ENCODE measurements at places on chromosomes 6 and 20.

GRCh38 chr20:23151885-23152284 lies 65.8 kb upstream of the CD93 start:
- DNase-seq = no peak

- no peak for DNase-seq
These were observed 2.5 kb upstream of the ACTR5 start for GRCh38 chr20:38745757-38746156.

GRCh38 chr6:41736186-41736733 lies 852 bp upstream of the TFEB start:
- DNase-seq = no peak

GRCh38 chr6:100664274-100665040 lies 199.7 kb upstream of the SIM1 start:
- no peak for DNase-seq

GRCh38 chr6:19478992-19479391 lies 358.2 kb upstream of the ID4 start:
- no peak for DNase-seq

DNA sequence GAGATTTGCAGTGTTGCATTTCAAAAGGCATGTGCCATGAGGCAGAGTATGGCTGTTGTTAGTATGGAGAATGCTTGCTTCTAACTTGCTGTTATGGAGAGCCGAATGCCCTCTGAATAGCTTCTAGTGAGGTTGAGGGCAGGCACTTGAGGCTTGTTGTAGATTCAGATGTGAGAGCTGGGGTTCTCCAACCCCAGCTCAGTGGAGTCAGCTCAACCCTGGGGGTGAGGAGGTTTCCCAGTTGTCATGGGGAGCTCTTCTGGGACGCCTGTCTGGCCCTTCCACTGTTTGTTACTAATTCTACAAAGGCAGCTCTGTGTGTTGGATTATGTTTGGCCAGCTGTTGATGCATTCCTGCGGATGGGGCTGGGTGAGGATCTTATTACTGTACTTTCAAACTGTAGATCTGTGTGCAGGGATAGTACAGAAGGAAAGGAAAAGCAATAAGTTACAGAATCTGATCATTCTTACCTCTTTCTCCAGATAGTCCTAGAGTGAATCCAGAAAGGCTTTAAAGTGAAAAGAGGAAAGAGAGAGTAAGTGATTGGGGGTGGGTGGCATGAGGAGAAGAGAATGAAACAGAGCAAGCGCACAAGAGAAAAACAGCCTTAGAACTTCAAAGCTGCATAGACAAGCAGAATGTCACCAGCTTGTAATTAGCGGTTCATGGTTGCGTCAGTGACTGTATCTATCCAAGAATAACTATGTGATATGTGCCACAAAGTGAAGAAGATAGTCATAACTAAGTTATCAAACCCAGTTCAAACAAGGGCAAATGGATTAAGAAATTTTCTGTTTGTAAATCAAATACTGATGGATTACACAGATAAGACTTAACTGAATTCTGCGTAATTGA lies 148.7 kb downstream of the PRL start:
- DNase-seq = no peak

- DNase-seq = no peak
These were observed 135.0 kb upstream of the SLC35B3 start for GRCh38 chr6:8570256-8570920.

GRCh38 chr6:11497881-11498280 lies 39.7 kb upstream of the TMEM170B start:
- DNase-seq = no peak

DNA sequence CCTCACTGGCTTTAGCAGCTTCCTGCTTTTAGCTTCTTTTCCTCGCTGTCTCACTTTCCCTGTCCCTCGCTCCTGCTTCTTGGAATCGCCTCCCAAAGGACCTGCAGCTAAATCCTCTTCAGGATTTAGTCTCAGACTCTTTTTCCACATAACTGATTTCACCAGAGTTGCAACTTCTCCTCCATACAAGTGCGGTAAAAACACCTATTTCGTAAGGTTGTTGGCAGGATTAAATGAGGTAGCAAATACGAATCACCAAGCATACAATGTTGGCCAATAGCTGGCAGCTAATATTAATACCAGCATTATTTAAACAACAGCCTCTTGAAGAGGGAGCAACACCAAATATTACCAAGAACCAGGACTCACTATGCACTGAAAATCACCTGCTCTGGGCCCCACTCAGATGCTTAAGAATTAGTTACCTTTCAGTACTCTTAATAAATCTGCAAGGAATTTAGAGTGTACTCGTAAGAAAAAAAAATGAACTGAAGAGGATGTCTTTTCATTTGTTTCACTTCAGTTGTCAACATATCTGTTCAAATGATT lies 123.0 kb downstream of the DTNBP1 start:
- DNase-seq = no peak

- DNase-seq = no peak
These were observed 36.4 kb downstream of the RIPOR3 start for GRCh38 chr20:50654904-50655303.

DNA sequence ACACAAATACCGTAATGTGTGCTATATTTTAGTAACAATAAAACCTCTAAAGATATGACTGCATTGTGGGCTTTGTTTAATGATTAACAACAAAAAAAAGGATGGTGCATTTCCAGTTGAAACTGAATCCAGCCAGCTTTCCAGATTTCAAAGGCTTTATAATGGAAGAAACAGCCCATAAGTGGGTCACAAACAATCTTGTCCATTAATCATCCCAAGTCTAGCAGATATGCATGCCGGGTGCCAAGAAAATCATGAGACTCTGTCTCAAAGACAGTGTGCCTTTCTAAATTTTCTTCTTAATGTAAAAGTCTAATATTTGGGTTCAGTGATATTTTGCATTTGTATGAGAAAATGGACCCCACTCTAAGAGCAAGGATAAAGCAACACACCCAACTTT lies 20.6 kb upstream of the LAMP5 start:
- no peak for DNase-seq

DNA sequence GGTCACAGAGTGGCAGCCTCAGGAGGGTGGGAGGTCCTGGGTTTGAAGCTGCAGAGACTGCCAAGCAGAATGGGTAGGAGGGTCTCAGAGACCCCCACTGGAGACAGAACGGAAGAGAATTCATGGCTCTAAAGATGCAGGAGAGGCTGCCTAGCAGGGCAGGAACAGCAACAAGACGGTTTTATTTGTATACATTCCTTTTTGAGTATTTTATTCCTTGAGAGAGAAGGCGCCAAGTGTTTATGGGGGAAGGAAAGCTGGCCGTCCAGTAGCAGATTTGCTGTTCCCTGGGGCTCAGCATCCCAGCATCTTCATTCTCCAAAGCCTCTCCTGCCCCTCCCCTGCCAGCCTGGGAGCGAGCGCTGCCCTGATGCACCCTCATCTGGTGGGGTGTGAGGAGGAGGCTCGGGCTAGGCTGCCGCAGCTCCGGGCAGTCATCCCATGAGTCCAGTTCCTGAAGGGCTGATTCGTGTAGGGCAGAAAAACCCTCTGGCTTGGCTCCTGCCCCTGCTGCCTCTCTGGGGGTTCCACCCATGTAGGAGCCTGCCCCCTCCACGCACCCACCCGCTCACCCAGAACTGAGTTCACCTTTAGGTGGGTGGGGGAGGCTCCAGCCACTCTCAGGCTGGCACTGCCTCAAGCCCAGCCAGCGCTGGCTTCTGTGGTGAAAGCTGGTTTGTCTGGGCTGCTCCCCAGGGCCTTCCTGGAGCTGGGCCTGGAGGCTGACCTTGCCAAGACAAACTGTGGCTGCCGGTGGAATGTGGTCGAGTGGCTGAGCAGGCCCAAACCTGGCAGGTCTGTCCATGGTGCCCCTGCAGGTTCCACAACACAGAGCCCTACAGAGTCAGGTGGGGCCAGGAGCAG lies 32.4 kb downstream of the CPXM1 start:
- no peak for DNase-seq

DNA sequence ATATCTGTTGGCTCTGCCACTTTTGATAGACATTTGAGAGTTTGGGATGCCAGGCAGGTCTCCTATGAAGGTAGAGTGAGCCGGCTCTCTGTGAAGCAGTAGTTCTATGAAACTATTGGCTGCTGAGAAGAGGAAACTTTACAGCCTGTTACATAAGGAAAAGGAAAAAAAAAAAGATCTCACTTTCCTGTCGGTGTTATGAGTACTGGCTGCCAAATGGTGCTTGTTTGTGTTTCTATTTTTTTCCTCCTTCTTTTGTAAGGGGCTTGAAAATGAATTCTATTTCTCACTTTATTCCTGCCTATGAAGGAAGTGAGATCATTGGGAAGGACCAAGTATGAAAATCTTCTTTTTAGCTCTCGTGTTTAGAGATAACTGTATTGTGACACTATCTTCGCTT lies 73.1 kb upstream of the CLDN20 start:
- DNase-seq = no peak

- no peak for DNase-seq
These were observed 18.6 kb upstream of the SPO11 start for GRCh38 chr20:57310821-57311514.

DNA sequence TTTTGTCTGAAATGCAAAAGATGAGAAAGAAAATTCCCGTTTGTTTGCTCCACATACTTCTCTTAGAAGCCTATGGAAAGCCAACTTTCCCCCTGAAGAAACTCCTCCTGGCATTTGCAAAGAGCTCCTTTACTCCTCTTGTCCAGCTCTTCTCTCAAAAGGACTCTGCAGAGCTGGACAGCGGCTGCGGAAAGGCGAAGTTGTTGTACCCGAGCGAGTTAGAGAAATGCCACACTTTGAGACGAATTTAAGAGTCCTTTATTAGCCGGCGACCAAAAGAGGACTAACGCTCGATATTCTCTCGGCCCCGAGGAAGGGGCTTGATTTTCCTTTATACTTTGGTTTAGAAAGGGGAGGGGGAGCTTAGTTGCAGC lies 157.8 kb downstream of the TRIM27 start:
- DNase-seq = no peak

DNA sequence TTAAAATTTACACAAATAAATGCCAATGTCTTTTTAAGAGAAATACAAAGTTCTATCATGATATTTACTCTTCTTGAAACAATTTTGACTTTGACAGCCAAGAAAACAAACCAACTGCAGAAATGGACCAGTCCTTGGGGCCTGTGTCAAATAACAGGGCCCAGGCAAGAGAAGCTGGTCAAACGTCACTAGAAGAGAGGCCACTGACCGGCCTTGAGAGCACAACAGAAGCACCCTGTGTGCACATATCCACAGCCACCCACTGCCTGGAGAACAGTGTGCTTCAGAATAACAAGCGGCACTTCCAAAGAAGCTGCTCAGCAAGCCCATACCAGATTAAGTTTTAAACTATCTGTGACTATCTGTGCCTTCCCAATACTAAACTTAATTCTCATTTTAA lies 14.8 kb downstream of the APMAP start:
- no peak for DNase-seq

- DNase-seq = no peak
These were observed 71.3 kb upstream of the IYD start for GRCh38 chr6:150297327-150298029.

GRCh38 chr6:47353871-47354270 lies 44.2 kb upstream of the TNFRSF21 start:
- DNase-seq = no peak

DNA sequence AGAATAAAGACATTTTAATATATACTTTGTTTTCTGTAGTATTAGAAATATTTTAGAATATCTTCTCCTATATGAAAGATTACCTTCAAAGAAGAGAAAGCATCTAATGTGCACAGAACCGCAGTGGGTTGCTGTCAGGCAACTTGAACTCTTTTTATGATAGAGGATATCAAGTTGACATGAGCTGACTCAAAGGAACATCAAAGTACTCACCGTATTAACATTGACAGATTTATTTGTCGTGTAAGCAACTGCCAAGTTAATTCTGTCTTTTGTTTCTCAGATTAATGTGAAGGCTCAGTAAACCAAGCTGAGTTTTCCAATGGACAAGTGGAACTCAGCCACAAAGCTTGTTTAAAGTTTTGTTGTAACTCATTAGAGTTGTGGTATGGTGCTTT lies 2.2 kb upstream of the GINM1 start:
- no peak for DNase-seq

DNA sequence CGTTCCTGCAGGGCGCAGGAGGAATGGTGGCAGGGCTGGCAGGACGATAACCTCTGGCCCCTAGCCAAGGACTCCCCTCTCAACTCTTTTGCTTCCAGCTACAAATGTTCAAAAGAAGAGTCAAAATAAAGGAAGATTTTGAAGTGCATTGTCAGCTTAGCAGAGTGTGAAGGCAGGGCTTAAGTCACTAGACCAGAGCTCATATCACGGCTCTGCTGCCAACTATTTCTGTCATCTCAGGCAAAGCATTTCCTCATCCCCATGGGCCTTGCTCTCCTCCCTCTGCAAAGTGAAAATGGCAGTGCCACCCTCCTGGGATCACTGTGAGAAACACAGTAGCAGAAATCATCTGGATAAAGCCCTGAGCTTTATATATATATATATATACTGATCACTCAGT lies 36.7 kb downstream of the CFAP61 start:
- DNase-seq = no peak

- no peak for DNase-seq
These were observed 18.0 kb downstream of the TUBB2A start for GRCh38 chr6:3139090-3139903.

GRCh38 chr20:19382386-19383340 lies 170.2 kb downstream of the SLC24A3 start:
- no peak for DNase-seq

- DNase-seq = no peak
These were observed 7.7 kb downstream of the CYP21A2 start for GRCh38 chr6:32045811-32046449.

DNA sequence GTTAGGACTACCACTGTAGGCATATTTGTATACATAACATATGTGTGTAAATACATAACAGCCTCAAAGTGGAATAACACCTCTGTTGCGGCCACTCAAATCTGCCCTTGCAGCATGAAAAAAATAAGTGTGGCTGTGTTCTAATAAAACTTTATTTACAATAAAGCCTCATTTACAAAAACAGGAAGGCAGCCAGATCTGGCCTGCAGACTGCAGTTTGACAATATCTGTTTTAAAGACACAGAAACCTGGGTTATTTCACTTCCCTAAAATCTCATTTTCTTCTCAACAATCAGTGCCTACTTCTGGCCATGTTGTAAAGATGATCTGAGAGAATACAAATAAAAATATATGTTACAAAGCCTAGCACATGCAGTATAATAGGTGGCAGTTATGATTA lies 53.9 kb upstream of the SCML4 start:
- DNase-seq = no peak

- DNase-seq = no peak
These were observed 62.5 kb upstream of the TIAM2 start for GRCh38 chr6:154932515-154933027.
